Heart right ventricle (tissue), 16 donors: ENCODE measurements at places on chromosomes 3 and 15. TPM values are rescaled to one million over a fixed set of nuclear protein-coding genes. Genes with fewer than 3 reads are reported as not detected.

The SYNPR gene
- total RNA-seq: not detected

- no peak for DNase-seq
Observed at GRCh38 chr3:126319701-126320295, 37.4 kb downstream of the KLF15 start.

GRCh38 chr3:69108811-69109210, 13.6 kb downstream of the LMOD3 start:
- no peak for DNase-seq

The GPR27 gene
- total RNA-seq: 6.3 TPM

The EOGT gene
- 38.8 TPM for total RNA-seq

- DNase-seq: no peak
Observed at GRCh38 chr3:29576181-29576580, 295.3 kb downstream of the RBMS3 start.

DNA sequence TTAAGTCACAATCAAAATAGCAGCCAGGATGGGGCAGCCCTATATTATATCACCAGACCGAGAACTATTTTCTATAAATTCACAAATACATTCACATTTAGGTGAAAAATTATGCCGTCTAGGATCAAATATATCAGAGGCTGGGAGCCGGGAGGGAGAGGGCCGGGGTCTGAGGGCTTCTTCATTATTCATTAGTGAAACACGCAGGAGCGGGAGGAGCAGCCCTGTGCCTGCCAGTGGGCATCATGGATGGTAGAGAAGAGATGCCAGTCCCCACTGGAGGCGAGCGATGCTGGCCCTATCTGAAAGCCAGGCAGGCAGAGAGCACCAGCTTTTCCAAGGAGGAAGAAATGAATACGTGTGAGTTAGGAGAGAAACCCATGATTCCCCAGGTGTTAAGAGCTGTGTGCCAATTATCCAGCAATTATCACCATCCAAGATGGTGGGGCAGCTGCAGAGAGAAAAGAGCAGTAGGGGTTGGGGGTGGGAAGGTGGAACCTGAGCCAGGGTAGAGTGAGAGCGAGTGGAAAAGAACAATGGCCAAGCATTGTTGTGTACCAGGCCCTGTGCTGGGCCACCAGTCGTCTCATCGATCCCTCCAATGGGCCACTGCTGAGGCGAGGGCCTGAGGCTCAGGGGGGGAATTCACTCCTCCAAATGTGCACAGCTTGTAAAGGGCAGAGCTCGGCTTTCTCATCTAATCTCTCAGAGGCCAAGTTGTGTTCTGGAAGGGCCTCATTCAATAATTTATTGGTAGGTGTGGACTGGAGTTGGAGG, 261.3 kb upstream of the TLE3 start:
- no peak for DNase-seq

- DNase-seq: no peak
Observed at GRCh38 chr3:148146947-148147826, 550.5 kb upstream of the AGTR1 start.

GRCh38 chr3:195236076-195236798, 34.7 kb downstream of the XXYLT1 start:
- peak; percentile 1 for DNase-seq

The SNURF gene
- total RNA-seq: 76.6 TPM

- DNase-seq: no peak
Observed at GRCh38 chr3:41450416-41451231, 251.3 kb downstream of the CTNNB1 start.
